WTC11 (cell line): ENCODE measurements at places on chromosomes 2 and 18.
A peak's percentile ranks its signal among the peaks of the same experiment; 100 is the strongest.

GRCh38 chr2:218873359-218874194 lies 7.1 kb upstream of the WNT10A start:
- peak; percentile 41 for DNase-seq

- DNase-seq = peak; percentile 49
Measured at GRCh38 chr2:128369108-128369555, 50.5 kb upstream of the HS6ST1 start.

DNA sequence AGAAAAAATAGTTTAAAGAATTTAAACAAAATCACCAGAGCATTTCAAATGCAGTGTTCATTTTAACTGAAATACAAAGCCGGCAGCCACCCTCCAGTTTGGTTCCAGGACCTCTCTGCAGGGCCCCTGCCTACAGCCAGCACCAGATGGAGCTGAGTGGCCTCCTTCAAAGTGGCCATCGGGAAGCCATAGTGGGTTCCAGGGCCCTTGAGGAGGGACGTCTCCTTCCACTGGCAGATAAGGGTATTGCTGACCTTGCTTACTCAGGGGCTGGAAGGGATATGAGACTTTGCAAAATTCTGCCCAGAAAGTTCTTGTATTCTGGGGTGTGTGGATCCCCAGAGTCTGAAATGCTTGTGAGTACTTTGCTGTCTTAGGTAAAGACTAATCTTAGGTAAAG lies 205.2 kb upstream of the APCDD1 start:
- peak; percentile 36 for DNase-seq

DNA sequence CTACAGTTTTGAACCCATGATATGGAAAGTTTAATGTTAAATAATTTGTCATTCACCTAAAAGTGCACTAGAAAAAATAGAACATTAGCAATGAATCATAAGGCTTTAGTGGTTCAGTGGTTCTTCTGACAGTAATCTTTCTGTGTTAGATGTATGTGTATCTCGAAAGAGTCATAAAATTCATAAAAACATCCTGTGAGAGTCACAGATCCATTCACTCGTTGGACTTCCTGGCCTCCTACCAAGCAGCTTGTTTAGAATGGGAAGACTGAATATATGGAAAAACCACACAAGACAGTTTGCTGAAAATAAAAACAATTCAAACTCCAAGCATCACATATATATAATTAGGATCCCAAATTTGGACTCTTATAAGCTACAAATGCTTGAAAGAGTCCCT lies 34.8 kb downstream of the ADNP2 start:
- DNase-seq = no peak

DNA sequence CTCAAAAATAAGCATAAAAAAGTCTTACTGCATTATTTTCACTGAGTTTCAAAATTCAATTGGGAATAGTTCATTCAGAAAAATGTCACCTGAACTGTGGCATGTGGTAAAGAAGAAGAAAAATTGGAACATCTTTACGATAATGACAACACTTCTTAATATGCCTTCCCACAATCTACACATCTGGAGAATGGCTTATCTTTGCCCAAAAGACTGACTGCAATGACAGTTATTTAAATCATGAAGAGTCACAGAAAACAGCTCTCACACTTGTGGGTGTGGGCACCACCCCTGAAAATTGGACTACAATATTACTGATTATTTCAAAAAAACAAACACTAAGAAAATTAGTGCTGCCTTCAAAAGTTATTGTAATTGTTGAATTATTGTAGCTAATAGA lies 152.3 kb downstream of the USP34 start:
- no peak for DNase-seq

DNA sequence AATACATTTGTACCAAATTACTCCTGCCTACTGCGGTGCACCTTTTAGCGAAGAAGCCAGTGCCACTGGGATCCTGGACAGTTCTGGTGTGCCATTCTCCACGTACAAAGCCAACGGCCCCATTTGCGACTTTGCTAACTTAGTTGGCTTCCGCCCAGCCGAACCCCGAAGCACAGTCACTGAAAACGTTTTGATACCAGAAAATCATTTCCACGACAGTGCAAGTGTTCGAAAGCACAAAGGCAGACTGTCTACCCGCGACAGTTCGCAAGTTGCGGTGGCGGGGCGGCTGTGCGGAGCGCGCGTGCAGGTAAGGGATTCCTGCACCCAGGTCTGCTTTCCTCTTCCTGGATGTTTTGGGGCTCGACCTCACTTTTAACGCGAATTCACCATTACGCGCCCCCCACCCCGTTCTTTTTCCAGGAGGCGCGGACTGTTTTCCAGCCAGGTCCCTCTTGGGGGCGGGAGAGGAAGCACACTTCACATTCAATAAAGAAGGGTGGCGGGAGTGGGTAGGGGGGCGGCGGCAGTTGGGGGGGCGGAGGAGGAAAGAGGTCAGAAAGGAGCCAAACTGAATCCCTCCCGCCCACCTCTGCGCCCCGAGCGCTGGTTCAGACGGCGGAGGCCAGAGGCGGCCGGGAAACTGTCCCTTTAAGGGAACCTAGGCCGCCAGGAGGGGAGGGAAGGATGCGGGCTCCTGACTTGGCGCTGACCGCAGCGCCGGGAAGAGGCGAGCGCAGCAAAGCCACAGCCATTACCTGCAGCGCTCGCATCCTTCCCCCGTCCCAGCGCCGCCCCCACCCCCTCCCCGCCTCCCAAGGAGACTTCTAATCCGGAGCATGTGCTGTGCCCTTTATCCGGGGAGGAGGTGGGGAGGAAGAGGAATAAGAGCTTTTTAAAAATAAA lies 107.4 kb upstream of the KCTD1 start:
- DNase-seq = peak; percentile 74

- no peak for DNase-seq
Measured at GRCh38 chr2:32652555-32653209, 24.8 kb downstream of the TTC27 start.

DNA sequence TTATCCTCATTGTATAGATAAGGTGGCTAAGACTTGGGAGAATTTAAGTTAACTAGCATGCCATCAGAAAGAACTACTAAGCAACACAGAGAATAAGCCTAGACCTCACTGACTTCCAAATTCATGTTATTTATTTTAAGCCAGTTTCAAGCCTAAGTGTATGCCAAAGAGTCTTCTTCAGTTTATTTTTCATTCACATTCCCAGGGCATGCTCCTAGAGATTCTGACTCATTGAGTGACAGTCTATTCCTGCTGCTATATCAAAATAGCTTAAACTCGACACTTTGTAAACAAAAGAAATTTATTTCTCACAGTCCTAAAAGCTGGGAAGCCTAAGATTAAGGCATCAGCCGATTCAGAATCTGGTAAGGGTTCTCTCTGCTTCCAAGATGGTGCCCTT lies 467.1 kb downstream of the MBD2 start:
- DNase-seq = no peak

DNA sequence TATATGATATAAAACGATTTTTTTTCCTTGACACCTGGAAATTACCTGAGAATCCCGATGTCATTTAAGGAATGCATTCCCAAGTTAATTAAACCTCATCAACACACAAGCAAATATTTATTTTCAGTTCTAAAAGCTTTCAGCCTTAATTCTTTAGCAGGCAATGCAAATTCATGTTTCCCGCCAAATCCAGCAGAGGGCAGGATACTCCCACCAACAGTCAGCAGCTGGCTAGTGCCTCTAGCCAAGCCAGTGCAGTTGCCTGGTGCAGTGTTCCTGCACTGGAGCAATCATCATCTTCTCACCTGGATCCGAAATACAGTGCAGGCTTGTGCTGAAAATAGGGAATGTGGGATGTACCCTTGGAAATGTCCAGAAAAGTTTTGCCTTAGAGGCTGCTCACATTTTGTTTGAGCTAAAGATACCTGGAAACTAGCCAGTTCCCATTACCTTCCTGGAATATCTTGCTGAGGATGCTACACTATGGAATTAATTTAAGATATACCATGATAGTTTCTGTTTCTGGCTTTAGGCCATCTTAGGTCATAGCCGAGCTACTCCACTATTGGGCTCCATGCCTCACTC lies 48.4 kb upstream of the CYTIP start:
- DNase-seq = peak; percentile 74

- DNase-seq = no peak
Measured at GRCh38 chr2:167708998-167709397, 538.4 kb downstream of the STK39 start.

DNA sequence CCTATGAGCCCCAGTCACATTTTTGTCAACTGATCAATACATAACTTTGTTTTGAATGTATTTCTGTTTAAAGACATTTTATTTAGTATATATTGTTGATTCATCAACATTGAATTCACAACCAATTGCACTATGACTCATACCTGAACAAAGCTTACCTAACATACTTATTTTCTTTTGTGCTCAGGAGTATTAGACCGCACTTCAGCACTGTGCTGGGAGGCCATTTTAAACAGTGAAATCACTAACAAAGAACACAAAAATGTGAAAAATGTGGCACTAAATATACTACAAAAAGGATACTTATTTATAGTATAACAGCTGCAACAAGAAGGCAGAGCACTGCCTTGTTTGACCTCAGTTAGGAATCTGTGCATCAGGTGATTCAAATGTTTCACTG lies 12.4 kb upstream of the IFIH1 start:
- no peak for DNase-seq

DNA sequence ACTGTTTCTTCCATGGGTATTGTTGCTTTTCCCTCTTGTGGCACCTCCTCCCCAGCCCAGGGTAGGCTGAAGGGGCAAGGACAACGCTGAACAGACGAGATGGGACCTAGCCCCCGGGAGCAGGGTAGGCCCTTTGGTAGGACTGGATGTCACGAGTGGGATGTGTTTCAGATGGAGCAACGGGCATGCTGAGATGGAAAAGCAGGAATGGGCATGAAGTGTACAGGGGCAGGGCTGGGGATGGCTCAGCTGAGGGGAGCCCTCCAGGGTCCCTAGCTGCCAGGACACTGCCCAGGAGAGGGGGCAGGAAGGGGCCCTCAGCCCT lies 33.4 kb downstream of the ARHGEF4 start:
- DNase-seq = no peak

GRCh38 chr2:227006189-227006897 lies 157.7 kb downstream of the COL4A4 start:
- DNase-seq = no peak

DNA sequence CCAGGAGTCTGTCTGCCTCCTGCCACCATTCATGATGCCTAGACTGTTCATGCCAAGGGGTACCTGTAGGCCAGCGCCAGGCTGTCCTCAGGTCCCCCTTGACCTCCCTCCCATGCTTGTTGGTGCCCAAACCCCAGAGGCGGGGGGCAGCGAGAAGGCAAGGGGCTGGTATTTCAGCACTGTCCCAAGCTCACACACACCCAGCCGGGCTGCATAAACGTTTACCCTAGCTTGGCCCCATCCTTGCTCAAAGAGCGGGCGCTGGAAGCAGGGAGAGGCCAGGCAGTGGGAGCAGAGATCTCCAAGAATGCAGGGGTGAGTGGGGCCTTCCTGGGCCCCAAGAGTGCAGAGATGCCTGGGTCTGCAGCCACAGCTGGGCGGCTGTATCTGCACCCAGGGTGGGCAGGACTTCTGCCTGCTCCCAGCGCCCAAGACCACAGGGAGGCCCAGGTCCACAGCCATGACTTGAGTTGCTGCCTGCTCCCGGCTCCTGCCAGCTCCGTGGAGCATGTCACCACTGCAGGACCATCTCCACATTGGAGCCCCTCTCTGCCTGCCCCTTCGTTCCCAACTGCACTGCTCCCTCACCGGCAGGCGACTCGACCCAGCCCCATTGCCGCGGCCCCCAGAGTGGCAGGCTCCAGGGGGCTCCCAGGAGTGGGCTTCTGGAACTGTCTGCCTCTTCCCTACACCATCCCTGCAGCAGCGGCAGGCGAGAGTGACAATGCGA lies 616.6 kb downstream of the METTL4 start:
- DNase-seq = no peak

- no peak for DNase-seq
Measured at GRCh38 chr2:26095758-26096157, 61.9 kb downstream of the RAB10 start.

DNA sequence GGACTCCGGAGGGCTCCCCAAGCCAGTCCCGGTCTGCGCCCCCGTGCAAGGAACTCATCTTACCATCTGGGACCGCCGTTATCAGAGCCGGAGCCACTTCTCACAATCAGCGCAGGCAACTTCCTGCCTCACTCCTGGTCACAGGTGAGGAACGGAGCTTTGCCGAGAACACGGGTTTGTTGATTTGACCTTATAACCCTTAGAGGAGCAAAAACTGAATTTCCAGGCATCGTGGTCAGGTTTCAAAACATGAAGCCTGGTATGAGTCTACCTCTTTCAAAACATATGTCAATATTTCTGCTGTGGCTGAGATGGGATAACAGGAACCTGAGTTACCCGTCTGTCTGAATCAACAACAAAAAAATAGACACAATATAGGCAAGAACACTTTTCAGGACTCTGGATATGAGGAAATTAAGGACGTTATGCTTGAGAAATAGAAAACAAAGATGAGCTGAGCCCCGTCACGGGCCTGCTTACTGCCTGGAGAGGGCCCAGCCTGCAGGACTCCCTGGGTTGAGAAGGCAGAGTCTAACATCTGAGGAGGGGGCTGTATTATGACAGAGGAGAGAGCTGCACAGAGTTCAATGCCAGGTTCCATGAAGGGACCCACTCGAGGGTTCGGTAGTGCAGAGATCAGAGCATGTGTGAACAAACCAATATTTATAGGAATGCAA lies 148.7 kb downstream of the NDUFA10 start:
- no peak for DNase-seq

GRCh38 chr18:10927286-10927992 lies 221.9 kb downstream of the PIEZO2 start:
- no peak for DNase-seq

GRCh38 chr2:153488072-153488471 lies 9.5 kb upstream of the RPRM start:
- DNase-seq = no peak

- DNase-seq = no peak
Measured at GRCh38 chr2:140851258-140851981, 1279.4 kb downstream of the LRP1B start.

DNA sequence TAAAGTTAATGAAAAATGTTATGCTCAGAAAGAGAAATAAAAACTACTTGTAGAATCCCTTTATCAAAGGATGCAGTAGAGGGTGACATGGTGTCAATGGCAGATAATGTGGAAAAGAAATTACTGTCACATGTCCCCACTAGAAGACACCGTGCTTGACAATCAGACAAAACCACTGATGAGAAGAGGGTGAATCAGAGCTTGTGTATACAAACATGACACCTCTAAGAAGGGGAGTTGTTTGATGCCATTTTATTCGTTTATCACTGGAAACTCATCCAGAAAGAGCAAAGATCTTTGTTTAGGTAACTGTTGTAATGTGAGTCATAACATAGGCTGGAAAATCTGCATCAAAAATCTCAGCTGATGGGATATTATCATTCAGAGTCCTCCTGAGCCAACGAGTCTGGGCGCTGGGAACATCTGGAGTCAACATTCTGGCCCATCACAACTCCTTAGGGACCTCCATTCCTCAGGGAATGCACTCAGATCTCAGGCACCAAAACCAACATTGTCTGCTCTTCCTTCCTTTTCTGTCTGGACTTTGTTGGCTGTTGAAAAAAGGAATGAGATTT lies 49.5 kb upstream of the RAB12 start:
- no peak for DNase-seq

DNA sequence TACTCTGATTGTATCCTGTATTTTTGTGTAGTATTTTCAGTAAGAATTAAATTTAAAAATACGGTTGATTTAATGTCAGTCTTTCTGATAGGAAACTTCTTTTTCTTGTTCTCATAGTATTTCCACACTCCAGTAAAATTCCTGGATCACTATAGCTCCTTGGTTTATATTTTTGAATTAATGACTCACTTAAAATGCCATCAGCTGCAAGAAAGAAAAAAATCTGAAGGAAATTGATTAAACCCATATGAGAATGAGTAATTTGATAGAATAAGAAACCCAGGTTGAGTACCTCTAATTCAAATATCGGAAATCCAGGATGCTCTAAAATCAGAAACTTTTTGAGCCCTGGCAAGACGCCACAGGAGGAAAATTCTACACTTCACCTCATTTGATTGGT lies 186.8 kb upstream of the RND3 start:
- no peak for DNase-seq

GRCh38 chr2:199985625-199986207 lies 30.3 kb downstream of the MAIP1 start:
- DNase-seq = peak; percentile 79
